ENCODE measurements at places on chromosomes 4 and X.

DNA sequence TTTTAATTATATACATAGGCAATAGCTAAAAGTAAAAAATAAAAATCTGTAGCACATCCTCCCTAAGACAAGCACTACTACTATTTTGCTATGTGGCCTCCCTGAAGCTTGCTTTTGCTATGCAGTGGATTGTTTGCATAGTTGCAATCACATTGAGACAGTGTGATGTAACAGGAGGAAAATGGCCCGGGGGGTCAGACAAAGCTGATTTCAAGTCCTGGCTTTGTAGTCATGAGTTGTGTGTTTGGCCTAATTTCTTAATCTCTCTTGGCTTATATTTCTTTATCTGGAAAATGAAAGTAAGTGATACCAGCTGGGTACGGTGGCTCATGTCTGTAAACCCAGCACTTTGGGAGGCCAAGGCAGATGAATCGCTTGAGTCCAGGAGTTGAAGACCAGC, 166.6 kb downstream of the LHFPL1 start:
- DNase-seq: no peak

DNA sequence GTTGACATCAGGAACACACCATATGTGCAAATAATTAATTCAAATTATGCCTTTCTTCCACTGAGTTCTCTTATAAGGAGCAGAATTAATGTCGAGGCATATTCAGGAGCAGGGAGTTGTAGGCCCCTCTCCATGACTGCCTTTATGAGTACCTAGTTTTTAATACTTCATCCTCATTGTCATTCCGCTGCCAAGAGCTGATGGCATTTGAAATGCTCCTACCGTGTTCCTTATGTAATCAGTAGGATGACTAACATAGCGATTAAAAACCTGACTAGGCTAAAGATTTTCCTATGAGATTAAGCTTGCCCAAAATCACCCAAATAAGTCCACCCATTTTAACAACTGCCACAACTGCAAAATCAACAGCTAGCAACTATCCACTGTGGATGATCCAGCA, 220.6 kb downstream of the DHX15 start:
- DNase-seq: no peak

DNA sequence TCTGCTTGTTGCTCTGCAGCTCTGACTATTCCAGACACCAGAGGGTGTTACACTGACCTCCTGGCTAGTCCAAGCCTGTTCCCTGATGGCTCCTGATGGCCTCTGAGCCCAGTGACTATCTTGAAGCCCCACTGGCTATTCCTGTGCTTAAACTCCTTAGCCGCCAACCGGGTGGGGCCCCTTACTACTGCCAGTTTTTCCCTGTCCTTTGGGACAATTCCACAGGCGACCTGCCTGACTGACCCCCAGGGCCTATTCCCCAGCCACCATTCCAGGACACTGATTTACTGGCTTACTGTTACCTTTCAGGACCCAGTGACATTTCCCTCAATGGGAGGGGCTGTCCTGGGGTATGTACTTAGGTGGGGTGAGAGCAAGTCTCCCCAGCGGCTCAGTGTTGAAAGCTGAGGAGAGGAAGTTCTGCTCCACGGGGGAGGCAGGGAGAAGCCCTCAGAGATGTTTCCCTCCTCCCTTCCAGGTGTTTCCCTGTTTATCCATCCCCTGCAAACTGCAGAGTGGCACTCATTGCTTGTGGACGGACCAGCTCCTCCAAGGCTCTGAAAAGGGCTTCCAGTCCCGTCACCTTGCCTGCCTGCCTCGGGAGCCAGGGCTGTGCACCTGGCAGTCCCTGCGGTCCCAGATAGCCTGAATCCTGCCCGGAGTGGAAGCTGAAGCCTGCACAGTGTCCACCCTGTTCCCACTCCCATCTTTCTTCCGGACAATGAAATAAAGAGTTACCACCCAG, 4.0 kb downstream of the TIMP1 start:
- DNase-seq: no peak

DNA sequence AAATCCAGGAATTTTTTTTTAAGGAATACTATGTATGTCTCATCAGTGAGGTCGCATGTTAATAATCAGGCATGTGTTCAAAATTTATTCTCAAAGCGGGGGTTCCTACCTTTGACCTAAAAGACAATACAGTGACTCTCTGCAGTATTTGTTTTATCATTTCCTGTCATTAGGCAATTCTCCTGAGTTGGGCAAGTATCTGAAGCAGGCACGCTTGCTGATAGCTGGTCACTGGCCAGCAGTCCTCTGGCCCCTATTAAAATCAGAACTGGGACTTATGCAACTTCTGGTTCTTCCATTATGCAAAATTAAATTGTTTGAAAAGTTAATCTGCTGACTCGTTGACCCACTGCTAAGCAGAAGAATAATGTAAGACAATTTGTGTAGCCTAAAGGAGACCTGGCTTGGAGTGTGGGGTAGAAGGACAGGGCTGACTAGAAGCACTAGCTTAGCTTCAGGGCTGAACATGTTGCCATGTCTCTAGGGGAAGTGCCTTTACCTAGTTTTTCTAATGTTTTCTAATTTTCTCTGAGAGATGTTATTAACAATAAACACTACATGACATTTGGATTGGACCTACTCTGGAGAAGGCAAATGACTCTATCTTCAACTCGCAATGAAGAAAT, 36.0 kb upstream of the GABRA2 start:
- DNase-seq: no peak

Measured in nucleus accumbens (tissue), 56 donors.